Caudate nucleus (tissue), 63 donors: ENCODE measurements at places on chromosomes 6 and 20.

DNA sequence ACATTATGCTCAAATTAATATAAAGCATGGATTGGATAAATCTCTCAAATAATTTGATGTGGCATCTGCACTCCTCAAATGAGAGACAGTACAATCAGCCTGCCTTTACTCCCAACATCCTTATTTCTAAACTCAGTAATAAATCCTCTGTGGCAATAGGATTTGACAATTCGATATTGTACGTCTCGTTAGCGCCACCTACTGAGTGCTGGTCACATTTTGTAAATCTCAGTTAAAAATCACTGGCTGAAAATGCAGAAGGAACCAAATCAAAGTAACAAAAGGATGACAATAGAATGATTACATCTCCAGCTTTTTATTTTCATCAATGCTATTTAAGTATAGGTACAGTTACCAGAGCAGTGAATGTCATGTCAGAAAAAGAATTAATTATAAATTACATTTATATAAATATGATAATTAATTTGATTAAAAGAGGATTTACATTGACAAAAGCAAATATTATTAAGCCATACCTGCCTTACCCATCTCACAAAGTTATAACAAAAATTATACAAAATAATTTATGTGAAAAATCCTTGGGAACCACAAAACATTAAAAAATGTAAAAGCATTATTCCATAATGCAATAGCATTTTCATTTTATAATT, 20.2 kb upstream of the GJE1 start:
- peak; percentile 22 for DNase-seq

- DNase-seq = no peak
These were observed 21.7 kb downstream of the CPXM1 start for GRCh38 chr20:2778602-2779321.

GRCh38 chr6:133778414-133779130, 110.3 kb upstream of the TCF21 start:
- no peak for DNase-seq

DNA sequence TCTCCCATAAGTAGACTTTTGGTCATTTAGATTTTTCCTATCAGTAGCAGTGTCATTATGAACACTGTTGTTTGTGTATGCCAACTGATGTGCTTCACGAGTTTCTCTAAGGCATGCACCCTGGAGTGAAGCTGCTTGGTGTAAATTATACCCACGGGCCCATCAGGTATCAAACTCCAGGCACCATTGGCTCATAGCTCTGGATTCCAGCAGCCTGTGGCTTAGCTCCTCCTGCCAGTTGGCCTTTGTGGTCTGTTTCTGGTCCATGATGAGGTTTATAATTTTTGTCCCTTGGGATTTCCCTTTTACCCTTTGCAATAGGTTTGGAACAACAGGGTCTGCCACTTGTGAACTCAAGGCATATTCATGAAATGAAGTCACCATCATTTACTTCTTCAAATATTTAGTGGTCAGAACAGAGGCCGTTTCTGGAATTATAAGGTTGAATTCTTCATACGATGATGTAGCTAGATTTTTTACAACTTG, 350.5 kb downstream of the PRL start:
- no peak for DNase-seq

DNA sequence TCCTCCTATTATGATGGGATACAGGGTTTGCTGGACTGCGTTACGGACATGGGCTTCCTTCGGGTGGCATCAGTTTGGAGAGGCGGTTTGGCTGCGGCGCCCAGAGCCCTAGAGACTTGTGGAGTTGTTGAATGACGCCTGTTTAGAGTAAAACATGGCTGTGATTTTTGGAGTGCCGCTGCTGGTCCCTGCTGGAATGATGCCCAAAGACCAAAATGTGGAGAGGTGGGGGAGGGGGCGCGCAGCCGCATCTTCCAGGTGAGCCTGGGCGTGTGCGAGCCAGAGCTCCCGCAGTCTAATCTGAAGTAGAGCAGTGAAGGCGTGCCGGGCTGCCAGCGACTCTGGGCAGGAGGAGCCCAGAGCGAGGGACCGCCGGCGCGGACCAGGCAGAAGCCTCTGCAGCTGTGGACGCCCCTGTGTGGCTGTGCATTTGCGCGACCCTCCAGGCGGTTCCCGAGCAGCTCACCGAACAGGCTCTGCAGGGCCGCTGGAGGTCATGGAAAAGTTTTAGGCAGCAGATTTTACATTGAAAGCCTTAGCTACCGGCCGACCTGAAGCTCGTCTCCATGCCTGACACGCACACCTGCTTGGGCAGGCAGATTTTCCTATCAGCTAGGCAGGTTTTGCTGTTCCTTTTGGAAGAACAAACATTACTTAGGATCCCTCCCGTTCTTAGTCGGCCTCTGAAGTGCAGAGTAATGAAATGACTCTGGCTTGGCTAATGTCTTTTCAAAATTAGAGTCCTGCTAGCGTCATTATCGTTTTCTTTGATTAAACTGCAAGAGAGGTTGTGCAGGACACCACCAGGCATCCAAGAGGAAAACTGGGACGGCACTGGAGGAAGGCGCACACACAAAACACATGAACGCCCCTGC, 298.2 kb downstream of the PHACTR1 start:
- DNase-seq = peak; percentile 16

DNA sequence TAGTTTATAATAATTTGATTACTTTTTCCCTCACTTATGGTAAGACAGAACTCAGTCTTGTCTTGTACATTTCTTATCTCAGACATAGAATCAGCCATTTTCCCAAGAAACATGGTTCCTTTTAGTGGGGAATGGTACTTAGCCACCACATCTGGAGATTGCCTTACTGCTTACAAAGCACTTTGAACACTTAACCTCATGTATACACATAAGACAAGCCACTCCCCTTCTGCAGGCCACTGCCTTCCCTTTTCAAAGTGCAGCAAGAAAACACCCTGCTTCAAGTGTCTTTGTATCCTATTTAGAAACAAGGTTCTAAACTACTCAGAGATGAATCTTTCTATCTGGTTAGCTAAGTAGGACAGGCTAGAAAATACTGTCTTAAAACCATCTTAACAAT, 159.2 kb downstream of the UBE3D start:
- DNase-seq = no peak

GRCh38 chr6:158958504-158959386, 41.3 kb downstream of the RSPH3 start:
- no peak for DNase-seq

- DNase-seq = no peak
These were observed 338.6 kb downstream of the COL12A1 start for GRCh38 chr6:74867291-74867690.

- DNase-seq = no peak
These were observed 33.4 kb downstream of the KCNS1 start for GRCh38 chr20:45067558-45067957.

GRCh38 chr6:149337320-149337719, 19.8 kb downstream of the TAB2 start:
- DNase-seq = no peak

DNA sequence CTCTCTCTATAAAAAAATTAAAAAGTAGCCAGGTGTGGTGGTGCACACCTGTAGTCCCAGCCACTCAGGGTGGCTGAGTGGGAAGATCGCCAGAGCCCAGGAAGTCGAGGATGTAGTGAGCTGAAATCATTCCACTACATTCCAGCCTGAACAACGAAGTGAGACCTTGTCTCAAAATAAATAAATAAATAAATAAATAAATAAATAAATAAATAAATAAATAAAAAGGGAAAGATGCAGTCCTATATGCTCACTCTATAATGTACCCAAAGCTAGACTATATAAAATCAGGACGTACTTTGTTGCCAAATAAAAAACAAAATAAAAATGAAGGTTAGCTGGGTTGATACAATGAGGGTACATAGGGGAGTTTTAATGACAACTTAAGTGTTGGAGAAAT, 26.1 kb upstream of the NHSL1 start:
- DNase-seq = no peak

GRCh38 chr6:8181951-8182845, 79.8 kb upstream of the EEF1E1 start:
- DNase-seq = no peak
